ENCODE measurements at places on chromosomes 2 and 18. TPM values are rescaled to one million over a fixed set of nuclear protein-coding genes. Genes with fewer than 3 reads are reported as not detected.
A peak's percentile ranks its signal among the peaks of the same experiment; 100 is the strongest.

Gene ATP8B1
- total RNA-seq = 1.6 TPM

GRCh38 chr2:40400336-40400953 lies 51.4 kb downstream of the SLC8A1 start:
- DNase-seq = no peak
- H3K4me1 ChIP-seq = no peaks in the 10 kb centered on the region
- no peak overlapping the region for H3K4me3 ChIP-seq
- no peak overlapping the region for H3K27ac ChIP-seq
- no peaks in the 10 kb centered on the region for H3K36me3 ChIP-seq

- H3K36me3 ChIP-seq = no peaks in the 10 kb centered on the region
- H3K4me3 ChIP-seq = no peak overlapping the region
- H3K27me3 ChIP-seq = peaks cover 5% of the 10 kb centered on the region
- DNase-seq = no peak
- H3K27ac ChIP-seq = no peak overlapping the region
Observed at GRCh38 chr2:240917684-240918257, 11.6 kb downstream of the CROCC2 start.

DNA sequence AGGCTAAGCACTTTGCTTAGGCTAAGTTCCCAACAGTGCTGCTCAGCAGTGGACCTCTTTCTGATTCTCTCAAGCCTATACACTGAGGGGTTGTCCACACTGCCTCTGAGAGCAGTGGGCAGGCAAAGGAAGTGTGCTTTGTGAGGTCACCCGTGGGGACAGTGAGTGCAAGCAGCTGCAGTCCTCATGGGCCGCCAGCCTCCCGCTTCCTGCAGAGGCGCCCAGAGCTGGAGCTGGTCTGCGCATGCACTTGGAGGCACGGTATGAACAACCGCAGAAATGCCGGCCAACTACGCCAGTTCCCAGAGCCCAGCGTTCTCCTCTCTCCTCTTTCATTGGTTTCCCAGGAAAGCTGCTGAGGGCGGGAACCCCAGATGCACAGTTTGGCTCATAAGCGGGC lies 149.5 kb upstream of the DLX2 start:
- DNase-seq = peak; percentile 26
- no peaks in the 10 kb centered on the region for H3K4me1 ChIP-seq
- no peak overlapping the region for H3K4me3 ChIP-seq
- no peaks in the 10 kb centered on the region for H3K36me3 ChIP-seq

GRCh38 chr2:98805412-98806171 lies 74.7 kb upstream of the MGAT4A start:
- H3K27me3 ChIP-seq = no peaks in the 10 kb centered on the region
- H3K4me3 ChIP-seq = no peak overlapping the region
- H3K4me1 ChIP-seq = peaks cover 7% of the 10 kb centered on the region
- no peak for DNase-seq
- no peaks in the 10 kb centered on the region for H3K36me3 ChIP-seq
- no peak overlapping the region for H3K27ac ChIP-seq

DNA sequence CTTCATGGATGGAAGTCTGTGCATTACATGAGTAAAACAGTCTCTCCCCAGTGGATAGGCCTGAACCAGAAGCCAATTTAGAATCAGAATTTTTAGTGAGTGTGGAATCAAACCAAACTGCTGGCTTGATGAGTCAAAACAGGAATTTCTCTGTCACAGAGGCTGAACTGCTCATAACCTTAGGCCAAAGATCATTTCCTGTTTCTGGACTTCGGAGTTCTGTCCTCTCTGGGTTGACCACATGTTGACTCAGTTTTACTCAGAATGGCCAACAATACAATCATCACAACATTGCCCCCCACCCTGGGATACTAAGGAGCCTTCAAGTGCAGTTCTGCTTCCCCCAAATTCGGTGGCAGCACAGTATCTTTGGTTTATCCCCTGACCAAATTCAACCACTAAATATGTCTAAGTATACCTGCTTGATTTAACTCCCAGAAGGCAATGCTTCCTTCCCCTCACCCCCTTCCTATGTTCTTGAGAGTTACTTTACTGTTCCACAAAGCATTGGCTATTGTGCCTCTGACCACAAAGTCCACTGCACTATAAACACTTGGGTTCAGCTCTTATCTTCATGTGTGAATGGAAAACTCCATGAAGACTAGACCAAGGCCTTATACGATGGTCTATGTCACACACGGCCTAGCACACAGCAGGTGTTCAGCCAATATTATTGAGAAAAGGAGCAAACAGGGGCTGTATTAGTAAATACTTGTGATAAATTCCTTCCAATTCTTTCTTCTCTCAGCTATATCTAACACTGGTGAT lies 67.8 kb downstream of the NXPH2 start:
- H3K4me1 ChIP-seq = peaks cover 20% of the 10 kb centered on the region
- no peaks in the 10 kb centered on the region for H3K27me3 ChIP-seq
- H3K27ac ChIP-seq = no peak overlapping the region
- DNase-seq = no peak
